Ovary (tissue), 10 donors: ENCODE measurements at places on chromosomes 1 and 21.

- no peak for DNase-seq
These were observed 268.8 kb downstream of the KCTD3 start for GRCh38 chr1:215835951-215836350.

- no peak for DNase-seq
These were observed 2.5 kb downstream of the S1PR1 start for GRCh38 chr1:101239095-101240040.

DNA sequence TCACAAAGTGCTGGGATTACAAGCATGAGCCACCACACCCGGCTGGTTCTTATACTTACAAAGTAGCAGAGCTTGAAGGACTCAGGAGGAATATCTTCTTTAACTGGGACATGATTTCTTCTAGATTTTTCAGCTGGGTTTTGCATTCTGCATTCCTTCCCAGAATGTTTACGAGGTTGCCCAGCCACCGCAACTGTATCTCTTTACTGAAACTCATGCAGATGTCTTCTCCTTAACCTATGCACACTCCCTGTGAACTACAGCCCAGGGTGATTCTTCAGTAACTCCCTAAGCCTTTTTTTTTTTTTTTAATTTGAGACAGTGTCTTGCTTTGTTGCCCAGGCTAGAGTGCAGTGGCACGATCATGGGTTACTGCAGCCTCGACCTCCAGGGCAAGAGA, 8.7 kb upstream of the DOP1B start:
- DNase-seq = no peak

GRCh38 chr1:212203630-212204029, 81.6 kb upstream of the PPP2R5A start:
- no peak for DNase-seq

DNA sequence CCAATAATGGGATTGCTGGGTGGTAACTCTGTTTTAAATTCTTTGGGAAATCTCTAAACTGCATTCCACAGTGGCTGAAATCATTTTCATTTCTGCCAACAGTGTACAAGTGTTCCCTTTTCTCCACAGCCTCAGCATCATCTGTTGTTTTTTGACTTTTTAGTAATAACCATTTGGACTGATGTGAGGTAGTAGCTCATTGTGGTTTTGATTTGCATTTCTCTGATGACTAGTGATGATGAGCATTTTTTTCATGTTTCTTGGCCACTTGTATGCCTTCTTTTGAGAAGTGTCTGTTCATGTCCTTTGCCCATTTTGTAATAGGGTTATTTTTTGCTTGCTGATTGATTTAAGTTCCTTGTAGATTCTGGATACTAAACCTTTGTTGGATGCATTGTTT, 131.9 kb upstream of the B3GALT2 start:
- no peak for DNase-seq

DNA sequence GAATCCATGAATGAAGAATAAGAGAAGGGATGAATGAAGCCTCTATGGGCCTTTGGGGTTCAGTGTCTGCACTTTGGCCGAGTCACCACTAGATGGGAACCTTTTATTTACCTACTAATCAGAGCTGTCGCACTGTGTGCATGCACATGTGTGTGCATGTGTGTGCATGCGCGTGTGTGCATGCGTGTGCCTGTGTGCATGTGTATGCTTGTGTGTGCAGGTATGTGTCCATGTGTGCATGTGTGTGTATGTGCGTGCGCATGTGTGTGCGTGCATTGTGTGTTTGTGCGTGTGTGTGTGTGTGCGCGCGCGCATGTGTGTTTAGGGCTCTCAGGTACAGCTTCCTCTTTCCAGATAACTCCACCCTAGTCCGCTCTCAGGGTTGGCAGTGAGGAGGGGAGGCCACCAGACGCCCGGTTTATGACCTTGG, 20.4 kb upstream of the UBXN10 start:
- no peak for DNase-seq

GRCh38 chr1:226351709-226352108, 42.7 kb upstream of the LIN9 start:
- DNase-seq = no peak

GRCh38 chr1:79554688-79555087, 548.2 kb upstream of the ADGRL4 start:
- no peak for DNase-seq

DNA sequence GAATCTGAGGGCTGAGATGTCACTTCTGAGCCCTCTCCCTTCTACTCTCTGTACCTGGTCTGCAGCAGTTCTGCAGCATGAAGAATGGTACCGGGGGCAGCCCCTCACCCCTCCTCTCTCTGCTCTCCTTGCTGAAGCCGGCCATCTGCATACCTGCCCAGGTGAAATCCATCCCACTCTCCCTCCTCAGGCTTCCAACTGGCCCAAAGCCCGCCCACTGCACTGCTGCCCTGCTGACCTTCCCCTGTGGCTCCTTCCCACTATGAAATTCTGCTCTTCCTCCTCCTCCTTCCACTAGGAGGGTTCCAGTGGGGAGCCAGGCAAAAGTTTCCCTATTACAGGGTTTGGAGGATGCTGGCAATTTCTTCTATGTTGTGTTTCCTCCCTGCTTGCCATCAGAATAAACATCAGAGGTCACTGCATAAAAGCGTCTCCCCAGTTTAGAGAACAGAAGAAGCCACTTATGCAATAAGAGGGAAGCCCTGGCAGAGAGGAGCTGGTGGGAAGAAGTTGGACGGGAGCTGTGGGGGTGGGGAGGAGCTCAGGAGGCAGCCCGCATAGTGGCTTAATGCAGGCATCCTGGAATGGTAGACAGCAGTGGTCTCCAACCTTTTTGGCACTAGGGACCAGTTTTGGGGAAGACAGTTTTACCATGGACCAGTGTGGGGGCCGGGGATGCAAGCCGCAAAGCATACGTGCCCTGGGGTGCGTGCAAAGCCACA, 30.3 kb downstream of the TMCO4 start:
- DNase-seq = no peak

DNA sequence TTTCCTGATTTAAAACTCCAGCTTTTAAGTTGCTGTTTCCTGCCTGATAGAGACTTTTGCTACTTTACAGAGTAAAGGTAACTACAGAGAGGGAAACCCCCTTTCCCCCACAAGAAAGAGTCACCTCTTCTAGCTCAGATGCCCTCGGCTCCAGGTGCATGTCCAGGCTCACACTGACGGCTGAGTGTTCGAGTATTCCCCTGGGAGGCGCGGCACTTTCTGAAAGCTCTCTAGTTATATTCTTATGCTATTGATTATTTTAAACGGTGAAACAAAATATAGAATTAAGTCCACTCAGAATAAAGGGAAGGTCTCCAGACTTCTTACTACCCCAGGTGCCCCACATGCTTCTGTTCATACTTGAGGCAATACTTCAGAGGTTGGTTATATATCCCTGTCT, 160.3 kb upstream of the FMN2 start:
- DNase-seq = no peak

GRCh38 chr1:240352769-240353168, 259.2 kb downstream of the GREM2 start:
- no peak for DNase-seq

GRCh38 chr1:44421446-44421884, 16.4 kb downstream of the RNF220 start:
- DNase-seq = no peak

DNA sequence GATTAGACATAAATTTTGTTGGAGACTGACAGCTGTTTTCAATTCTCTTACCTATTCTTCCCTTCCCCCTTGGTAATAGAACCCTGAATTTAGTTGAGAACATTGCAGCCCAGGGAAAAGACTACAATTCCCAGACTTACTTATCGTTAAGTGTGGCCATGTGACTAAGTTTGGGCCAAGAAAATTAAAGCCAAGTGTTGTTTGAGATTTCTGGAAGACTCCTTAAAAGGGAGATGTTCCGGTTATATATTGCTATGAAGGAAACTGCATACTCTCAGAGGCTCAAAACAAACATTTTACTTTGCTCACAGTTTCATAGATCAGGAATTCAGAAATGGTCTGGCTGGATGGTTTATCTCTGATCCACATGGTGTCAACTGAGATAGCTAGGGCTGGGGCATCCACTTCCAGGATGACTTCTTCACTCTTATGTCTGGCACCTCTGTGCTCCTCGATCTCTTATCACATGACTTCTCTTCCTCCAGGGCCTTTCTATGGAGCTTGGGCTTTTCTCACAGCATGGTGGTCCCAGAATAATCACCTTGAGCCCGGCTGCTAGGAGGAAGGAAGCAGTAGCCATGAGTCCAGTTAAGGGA, 22.4 kb upstream of the CD34 start:
- no peak for DNase-seq

DNA sequence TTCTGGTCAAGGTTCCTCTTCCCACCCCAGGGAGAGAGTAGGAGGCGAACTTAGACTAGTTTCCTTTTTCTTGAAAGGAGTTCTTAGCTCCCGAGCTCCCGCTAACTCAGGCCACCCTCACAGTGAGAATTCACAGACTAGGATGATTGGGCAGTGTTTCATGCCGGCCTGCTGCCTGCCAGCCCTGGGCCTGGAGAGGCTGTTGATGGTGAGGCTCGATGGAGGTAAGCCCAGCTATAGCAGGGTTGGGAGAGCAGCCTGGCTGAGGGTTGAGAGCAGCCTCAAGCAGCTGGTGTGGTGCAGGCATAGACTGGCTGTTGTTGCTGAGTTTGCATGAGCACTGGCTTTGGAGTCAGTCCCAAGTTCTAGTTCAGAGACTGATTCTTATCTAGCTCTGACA, 274.4 kb downstream of the MATN1 start:
- DNase-seq = no peak

- no peak for DNase-seq
These were observed 84.7 kb upstream of the ETS2 start for GRCh38 chr21:38721055-38721454.

DNA sequence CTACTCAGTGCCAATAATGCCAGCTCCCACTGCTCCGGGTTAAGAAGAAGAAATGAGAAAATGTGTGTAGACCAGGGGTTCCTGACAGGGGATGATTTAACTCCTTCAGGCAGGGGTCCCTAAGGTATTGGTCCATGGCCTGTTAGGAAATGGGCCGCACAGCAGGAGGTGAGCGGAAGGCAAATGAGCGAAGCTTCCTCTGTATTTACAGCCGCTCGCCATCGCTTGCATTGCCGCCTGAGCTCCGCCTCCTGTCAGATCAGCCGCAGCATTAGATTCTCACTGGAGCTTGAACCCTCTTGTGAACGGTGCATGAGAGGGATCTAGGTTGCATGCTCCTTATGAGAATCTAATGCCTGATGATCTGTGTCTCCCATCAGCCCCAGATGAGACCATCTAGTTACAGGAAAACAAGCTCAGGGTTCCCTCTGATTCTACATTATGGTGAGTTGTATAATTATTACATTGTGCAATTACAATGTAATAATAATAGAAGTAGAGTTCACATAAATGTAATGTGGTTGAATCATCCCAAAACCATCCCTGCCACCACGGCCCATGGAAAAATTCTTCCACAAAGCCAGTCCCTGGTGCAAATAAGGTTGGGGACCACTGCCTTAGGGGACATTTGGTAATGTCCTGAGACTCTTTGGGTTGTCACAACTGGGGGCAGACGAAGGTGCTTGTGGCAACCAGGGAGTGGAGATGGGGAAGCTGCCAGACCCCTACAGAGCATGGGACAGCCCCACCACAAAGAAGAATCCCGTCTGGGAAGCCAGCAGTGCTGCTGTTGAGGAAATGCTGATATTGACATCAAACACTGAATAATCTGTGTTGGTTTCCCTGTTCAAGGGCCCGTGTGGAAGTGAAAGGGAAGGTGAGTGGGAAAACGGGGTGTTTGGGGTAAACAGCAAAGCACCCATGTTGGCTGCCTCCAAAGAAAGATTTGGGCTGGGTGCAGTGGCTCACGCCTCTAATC, 60.8 kb downstream of the DHRS3 start:
- DNase-seq = no peak

- no peak for DNase-seq
These were observed 124.9 kb upstream of the IFFO2 start for GRCh38 chr1:19081218-19081893.

DNA sequence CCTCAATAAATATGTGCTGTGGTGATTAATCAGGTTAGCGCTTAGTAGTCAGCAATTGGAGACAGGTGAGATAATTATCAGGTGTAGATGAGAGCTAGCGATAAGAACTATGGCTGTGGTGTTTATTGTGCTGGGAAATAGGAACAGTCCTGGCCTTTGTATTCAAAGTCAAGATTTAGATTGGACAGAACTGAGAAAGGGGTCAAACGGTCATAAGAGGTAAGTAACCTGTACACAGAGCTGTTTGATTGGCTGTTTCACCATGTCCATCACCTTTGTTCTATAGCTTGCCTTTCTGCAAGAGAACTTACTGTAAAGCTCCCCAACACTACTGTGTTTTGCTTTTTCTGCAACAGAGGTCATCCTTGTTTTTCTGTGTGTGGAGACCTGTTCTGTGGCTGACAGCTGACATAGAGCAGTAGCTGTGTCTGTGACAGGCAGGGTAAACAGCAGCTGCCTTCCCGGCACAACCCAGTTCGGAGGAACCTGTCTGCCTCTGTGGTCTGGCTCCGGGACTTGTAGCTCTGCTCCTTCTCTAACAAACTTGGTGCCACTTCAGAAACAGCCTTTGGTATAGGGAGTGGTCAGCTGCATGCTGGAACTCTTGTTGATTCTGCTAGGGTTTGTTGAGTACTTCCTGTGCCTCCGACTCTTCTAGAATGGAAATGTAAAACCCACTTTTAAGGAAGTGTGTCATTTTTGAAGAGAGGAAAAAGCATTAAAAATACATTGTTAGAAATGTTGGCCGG, 21.1 kb upstream of the CDC42 start:
- no peak for DNase-seq

GRCh38 chr1:119079881-119080280, 60.6 kb downstream of the WARS2 start:
- no peak for DNase-seq

DNA sequence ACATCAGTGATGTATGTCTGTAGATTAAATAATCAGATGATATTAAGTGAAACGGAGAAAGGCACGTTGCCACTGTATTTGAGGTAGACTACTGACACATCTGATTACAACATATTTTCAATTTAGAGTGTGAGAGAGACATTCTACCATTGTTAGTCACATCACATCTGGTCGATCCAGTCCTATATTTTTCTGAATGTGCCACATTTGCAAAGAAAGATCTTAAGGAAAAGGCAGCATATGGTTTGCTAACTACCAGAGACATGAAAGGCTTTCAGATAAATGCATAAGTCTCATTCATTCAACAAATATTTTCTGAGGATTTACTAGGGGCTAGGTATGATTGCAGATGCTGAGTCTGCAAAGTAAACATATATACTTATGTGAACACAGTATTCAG, 114.3 kb upstream of the RUNX1 start:
- no peak for DNase-seq

GRCh38 chr1:227038401-227038800, 98.3 kb downstream of the COQ8A start:
- DNase-seq = no peak

GRCh38 chr21:20685475-20685874, 312.7 kb upstream of the NCAM2 start:
- DNase-seq = no peak

- DNase-seq = no peak
These were observed 102.2 kb downstream of the CASZ1 start for GRCh38 chr1:10694274-10694632.

DNA sequence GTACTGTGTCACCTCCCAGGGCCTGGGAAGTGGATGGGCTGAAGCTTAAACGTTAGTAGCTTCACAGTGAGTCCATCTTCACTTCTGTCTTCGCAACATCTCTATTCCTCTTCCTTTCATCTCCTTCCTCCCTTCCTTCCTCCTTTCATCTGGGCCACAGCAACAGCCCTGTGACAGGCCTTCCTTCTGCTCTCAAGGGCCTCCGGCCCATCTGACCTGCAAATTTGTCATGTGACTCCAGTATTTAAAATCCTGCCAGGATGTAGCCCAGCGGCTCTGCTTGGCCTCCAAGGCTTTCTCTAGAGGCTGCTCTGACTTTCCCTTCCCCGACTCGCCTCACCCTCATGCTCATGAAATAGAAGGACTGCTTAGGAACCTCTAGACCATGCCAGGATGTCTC, 10.9 kb upstream of the BATF3 start:
- no peak for DNase-seq

- DNase-seq = no peak
These were observed 12.7 kb upstream of the ASAP3 start for GRCh38 chr1:23496490-23497181.
